ENCODE measurements at places on chromosomes 12 and 14.

DNA sequence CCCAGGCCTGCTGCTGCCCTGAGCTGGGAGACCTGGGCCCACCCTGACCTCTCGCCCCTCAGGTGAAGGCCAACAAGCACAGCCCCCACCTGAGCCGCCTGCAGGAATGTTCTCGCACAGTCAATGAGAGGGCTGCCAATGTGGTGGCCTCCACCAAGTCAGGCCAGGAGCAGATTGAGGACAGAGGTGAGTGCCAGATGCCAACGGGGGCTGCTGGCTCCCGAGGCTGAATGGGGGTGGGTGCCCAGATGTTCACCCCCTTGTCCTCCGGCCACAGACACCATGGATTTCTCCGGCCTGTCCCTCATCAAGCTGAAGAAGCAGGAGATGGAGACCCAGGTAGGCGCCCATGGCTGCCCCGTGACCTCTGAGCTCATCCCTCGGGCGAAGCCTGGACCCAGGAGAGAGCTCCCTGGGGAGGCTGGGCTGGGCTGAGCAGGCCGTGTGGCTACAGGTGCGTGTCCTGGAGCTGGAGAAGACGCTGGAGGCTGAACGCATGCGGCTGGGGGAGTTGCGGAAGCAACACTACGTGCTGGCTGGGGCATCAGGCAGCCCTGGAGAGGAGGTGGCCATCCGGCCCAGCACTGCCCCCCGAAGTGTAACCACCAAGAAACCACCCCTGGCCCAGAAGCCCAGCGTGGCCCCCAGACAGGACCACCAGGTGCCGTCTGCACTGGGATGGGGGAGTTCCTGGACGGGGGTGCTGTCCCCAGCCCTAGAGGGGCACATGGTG is 25.8 kb downstream of the HIP1R start:
- DNase-seq: no peak

DNA sequence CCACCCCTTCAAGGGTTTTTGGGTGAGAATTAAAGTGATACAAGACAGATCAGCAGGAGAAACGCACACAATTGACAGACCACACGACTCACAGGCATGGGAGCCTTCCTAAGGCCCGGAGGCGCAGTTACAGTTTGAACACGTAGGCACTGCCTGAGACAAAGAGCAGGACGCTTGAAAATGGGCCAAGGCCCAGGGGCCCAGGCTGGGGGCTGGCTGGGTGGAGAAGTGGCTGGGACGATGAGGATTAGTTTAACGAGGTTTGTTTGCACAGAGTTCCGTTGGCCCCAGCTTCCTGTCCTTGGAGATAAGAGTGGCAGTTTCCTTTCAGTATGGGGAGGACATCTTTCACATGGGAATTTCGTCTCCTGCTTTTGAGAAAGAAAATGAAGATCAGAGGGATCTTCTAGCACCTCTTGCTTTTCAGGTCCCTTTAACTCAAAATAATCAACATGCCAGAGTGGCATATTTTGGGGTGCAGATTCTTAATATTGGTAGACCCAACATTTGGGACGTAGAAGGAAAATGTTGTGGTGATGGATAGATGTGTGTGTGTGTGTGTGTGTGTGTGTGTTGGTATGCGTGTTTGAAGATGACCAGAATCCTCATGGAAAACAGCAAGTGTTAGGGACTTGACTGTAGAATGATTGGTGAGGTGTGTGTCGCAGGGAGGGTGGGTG is 44.6 kb downstream of the DLK1 start:
- DNase-seq: no peak

- DNase-seq: no peak
Observed at GRCh38 chr12:22624548-22624869, 462 bp upstream of the ETNK1 start.

DNA sequence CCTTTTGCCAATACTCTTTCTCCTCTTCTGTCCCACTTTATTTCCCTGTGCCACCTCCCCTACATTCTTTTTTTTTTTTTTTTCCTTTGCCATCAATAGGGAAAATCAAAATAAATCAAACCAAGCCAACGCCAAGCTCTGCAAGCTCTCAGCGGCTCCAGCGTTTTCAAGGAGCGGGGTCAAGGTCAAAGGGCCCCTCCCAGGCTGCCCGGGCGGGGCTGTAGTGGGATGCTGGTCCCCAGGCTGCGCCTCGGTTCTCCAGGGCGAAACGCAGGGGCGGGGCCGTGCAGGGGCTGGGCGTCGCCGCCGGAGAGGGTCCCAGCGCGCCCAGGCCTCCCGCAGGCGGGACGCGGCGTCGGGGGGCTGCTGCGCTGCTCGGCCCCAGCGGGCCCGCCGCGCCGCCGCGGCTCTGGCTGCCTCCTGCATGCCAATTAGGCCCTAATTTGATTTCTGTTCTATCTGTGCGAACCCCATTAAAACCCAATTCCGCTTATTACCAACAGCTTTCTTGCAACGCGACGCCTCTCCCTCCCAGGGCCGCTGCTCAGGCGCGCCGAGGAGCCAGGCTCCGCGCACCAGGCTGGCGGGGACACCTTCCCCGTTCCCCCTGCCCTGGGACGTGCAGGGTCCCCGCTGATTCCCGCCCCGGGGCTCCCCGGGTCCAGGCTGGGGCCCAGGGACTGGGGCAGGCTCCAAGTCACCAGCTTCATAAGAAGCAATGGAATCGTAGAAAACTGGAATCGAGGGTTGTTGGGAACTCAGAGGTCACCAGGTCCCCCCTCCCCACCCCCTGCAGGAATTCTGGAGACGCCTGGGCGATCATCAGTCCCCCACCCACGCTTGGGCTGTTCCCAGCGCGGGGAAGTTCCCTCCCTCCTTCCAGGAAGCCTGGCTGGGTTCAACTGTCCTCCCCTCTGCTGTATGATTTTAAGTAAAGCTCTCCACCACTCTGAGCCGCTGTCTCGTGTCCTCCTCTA is 50.7 kb upstream of the MAP1LC3B2 start:
- no peak for DNase-seq

DNA sequence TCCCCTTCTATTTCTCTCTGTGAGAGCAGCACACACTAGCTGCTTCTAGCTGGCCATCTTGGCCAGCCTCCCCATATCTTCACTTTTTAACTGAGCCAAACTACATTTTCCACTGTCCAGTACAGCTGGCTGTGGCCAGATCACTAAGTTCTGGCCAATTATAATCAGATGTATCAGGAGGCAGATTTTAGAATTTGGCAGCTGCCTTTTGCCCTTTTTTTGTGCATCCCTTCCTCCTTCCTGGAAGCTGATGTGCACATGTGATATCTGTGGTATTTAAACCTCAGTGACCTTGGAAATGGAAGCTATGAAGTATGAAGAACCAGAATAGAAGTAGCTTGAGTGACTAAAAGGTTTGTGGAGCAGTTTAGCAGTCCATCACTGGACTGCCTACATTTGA is 49.8 kb upstream of the ANO6 start:
- no peak for DNase-seq

GRCh38 chr12:82757059-82757458 is 70.4 kb downstream of the TMTC2 start:
- DNase-seq: no peak

DNA sequence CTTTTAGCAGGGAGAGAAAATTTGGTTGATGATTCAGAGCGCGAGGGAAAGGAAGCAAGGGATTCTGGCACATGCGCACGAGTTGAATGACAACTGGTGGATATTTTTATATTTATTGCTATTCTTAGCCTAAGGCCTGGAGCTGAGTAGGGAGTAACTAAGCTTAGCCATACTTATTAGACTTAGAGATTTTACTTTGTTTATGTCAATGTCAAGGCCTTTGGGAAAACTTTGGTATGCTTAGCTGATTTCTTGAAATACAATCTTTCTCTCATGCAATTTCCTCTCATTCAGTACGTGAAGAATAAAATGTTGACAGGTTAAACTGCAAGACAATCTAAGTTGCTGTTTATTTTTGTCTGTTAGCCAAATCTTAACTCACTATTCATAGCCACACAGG is 101.1 kb downstream of the CRADD start:
- DNase-seq: no peak

- DNase-seq: peak; percentile 31
Observed at GRCh38 chr14:31449971-31450610, 7.2 kb downstream of the DTD2 start.

DNA sequence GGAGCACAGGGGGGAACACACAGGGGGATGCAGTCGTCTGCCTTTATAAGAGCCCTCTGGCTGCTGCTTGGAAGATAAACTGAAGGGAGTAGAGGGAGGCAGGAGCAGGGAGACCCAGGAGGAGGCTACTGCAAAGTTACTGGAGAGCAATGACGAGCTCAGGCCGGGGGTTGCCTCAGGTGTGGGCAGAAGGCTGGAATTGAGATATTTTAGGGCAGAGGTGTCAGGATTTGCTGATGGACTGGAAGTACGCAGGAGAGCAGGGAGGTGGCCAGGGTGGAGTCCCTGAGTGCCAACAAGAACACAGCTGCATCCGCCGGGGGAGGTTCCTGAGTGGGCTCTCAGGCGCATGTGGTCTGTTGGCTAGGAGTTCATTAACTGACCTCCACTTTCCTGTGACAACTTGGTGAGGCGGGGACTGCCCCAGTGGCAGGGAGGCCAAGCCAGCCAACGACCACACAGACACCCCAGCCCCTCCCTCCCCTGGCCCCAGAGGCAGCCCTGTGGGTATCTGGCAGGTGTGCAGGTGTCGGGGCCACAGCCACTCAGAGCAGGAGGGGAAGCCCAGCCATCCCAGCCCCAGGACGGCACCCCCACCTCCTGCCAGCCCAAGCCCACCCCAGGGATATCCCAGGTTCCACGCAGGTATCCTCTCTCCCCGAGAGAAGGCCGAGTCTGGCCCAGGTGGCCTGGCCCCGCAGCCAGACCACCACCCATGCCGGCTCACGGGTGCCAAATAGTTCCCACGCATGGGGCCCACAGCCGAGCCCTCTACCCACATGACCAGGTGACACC is 85.4 kb downstream of the NCOR2 start:
- DNase-seq: no peak

DNA sequence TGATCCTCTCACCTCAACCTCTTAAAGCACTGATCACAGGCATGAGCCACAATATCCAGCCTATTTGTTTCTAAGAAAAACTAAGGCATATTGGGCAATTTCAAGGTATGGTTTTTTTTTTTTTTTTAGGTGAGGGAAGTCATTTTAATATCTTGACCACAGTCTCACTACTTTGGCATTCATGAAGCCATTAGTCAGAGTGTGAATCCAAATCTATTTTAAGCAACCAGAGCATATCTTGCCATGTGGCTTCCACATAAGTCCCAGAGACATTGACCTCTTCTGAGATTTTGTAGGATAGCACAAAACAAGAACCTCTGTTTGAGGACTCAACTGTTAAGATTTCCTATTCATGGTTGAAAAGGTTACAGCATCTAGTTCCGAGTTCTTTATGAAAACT is 130.3 kb upstream of the RBM19 start:
- no peak for DNase-seq

GRCh38 chr14:89947344-89947743 is 7.2 kb downstream of the EFCAB11 start:
- DNase-seq: peak; percentile 27

- no peak for DNase-seq
Observed at GRCh38 chr12:6457220-6457945, 5.5 kb downstream of the TAPBPL start.

GRCh38 chr14:95520346-95520745 is 3.9 kb upstream of the SYNE3 start:
- peak; percentile 83 for DNase-seq

DNA sequence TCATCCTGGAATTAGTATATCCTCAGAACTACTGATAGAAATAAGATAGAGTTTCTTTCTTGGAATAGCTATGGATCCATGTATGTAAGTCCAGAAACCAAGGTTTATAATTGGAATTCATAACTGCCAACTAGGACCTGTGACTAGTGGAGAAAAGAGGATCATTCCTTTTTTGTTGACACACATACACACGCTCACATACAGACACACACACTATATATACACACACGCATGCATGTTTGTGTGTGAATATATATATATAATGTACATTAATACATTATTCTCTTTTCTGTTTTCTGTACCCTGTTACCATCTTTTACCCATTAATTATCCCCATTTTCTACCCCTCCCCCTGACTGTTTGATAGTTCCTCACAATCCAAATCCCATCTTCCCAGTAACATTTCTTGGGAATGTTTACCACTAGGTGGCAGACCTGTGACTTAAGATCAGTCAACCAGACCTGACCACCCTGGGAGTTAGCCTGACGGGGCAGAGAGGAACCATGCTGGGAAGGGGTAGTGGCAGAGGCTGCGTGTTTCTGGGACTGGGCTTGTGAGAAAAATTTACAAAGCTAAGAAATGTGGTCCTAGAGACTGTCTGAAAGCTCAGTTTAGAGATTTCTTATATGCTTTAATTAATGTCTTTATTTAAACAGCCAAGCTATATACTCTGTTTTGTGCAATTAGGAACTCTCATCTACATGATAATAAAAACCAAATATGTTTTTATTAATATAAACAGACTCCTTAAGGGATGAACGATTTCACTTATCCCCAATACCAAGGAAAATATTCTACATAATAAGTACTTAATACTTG is 308.0 kb downstream of the PPFIA2 start:
- DNase-seq: peak; percentile 51

DNA sequence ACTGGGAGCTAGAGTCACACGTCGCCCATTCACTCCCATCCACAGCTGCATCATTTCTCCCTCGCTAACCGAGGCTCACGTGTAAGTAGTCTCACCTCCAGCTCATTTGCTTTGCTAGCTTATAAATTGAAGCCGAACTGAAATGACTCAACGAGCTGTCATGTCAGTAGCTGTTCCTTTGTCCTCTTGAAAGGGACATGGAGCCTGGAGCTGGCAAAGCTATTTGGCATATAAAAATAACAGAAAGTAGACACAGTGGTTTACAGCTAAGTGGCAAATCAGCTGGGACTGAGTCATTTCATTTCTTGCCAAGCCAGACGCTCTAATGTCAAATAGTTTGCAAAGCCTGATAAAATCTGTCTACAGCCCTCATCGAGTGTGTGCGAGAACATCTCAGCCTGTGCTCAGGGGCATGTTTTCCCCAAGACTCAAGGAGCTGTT is 114.4 kb upstream of the TMEM233 start:
- no peak for DNase-seq

- peak; percentile 90 for DNase-seq
Observed at GRCh38 chr12:32768518-32768917, 12.8 kb upstream of the YARS2 start.

- no peak for DNase-seq
Observed at GRCh38 chr14:102696856-102697495, 80.3 kb upstream of the TRAF3 start.

DNA sequence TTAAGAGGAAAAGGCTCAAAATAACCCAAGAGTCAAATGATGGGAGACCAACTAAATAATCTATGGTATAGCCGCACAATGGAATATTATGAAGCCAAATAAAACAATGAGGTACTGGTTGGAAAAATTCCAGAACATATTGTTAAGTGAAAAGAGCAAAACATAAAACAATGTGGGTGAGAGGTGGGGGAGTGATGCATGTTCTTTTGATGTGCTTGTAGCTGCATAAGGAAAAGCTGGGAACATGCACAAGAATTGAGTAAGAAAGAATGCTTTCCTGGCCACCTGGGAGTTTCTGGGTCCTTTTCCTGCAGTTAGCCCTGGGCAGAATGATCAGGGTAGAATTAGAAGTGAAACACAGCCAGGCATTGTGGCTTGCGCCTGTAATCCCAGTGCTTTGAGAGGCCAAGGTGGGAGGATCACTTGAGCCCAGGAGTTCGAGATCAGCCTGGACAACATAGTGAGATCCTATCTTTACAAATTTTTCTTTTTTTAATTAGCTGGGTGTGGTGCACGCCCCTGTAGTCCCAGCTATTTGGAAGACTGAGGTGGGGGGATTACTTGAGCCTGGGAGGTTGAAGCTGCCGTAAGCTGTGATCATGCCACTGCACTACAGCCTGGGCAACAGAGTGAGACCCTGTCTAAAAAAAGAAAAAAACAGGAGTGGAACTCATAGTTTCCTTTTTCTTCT is 7.9 kb downstream of the ABCB9 start:
- no peak for DNase-seq

GRCh38 chr14:96094211-96094610 is 55.0 kb downstream of the C14orf132 start:
- no peak for DNase-seq

GRCh38 chr14:85565862-85566296 is 35.9 kb downstream of the FLRT2 start:
- DNase-seq: no peak

Measured in SW480 (cell line).